Left cardiac atrium (tissue), 4 donors: ENCODE measurements at places on chromosomes 12 and 14. TPM values are rescaled to one million over a fixed set of nuclear protein-coding genes. Genes with fewer than 3 reads are reported as not detected.

Gene SDR9C7
- total RNA-seq = not detected

Gene LAG3
- 0.62 TPM for total RNA-seq

Gene LBHD2
- 0.47 TPM for total RNA-seq

Gene COX14
- total RNA-seq = 122 TPM

Gene TAS2R10
- 0.55 TPM for total RNA-seq

Gene AICDA
- total RNA-seq = 0.10 TPM

Gene PTPRB
- total RNA-seq = 50.4 TPM

Gene DPPA3
- not detected for total RNA-seq

Gene SLC41A2
- total RNA-seq = 12.0 TPM

Gene MYO1H
- 0.91 TPM for total RNA-seq

Gene UNC79
- 0.21 TPM for total RNA-seq

GRCh38 chr14:23559010-23559925 is 3.2 kb downstream of the THTPA start:
- peak; percentile 65 for DNase-seq

GRCh38 chr14:34981743-34982420 is 910 bp upstream of the SRP54 start:
- DNase-seq = no peak

GRCh38 chr12:91108196-91108755 is 3.0 kb downstream of the LUM start:
- no peak for DNase-seq

GRCh38 chr12:99914206-99914605 is 70.5 kb downstream of the ANKS1B start:
- no peak for DNase-seq

GRCh38 chr14:53032161-53032803 is 81.4 kb upstream of the FERMT2 start:
- DNase-seq = peak; percentile 33

DNA sequence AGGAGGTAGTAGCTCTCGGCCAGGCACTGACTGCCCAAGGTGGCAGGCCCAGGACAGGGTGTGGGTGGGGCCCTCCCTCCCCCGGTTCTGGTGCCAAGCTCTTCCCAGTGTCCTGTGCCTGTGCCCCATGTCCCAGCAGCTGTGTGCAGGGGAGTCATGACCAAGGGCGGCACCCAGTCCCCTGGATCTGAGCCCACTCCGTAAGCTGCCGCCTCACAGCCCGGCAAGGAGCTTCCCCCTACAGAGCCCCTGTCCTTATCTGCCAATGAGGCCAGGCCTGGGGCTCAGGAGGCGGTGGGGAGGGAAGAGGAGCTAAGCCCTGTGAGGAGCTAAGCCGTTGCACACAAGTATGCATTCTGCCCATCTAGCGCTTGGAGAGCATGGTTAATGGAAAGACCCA is 5.6 kb upstream of the C14orf180 start:
- peak; percentile 40 for DNase-seq

DNA sequence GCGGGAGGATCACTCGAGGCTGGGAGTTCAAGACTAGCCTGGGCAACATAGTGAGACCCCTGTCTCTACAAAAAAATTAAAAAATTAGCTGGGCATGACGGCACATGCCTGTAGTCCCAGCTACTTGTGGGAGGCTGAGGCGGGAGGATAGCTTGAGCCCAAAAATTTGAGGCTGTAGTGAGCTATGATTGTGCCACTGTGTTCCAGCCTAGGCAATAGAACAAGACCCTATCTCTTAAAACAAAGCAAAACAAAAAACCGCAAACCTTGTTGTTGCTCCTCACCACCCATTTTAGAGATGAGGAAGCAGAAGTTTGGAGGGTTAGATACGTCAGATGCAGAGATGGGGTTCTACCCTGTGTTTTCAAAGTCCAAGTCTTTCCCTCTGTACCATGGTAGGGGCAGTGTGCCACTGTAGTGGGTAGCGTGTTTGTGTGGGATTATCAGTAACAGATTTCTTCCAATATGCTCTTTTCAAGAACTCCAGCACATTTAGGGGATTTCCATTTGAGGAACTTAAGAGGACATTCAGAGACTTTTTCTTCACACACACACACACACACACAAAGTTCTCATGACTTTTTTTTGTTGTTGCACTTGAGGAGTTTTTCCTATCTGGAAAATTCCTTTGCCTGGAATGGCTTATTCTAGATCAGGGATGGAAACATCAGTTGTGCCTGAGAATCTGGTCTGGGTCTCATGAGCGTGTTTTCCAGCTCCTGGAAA is 186.5 kb downstream of the CHST11 start:
- no peak for DNase-seq

- no peak for DNase-seq
These were observed 627 bp downstream of the HOXC8 start for GRCh38 chr12:54009171-54010052.

DNA sequence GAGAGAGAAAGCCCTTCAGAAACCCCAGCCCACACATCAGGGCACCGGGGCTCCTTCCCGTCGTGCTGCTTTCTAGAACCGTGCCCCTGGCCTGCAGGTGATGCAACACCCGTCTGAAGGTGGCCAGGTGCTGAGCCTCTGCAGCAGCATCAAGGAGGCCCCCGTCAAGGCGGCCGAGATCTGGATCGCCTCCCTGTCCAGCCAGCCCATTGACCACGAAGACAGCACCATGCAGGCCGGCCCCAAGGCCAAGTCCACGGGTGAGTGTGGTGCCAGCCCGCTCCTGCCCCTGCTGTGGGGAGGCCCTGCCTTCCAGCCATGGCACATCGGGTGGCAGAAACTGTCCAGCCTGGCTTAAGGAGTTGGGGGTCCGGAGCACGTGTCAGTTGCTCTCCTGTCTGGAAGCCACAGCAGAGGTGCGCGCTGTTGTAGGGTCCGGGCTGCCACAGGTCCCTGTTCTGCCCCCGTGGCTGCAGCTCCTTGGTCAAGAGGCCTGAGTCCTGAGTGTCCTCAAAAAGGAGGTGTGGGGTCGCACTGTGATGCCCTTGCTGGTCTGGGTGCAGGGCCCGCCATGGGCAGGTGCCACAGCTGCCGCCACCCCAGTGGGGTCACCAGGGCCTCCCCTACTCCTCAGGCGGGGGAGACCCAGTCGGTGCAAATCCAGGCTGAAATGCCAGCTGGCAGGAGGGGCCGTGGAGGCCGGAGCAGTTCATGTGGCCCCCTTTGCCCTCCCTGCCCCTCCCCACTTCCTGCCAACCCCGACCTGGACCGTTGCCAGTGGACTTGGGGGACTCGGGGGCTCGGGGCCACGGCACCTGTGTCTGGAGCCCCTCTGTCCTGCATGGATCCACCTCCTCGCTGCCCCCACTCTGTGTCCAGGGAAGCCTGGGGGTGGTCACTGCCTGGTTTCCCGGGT is 31.0 kb upstream of the TEX22 start:
- peak; percentile 26 for DNase-seq

GRCh38 chr12:99059824-99060511 is 414.9 kb downstream of the APAF1 start:
- DNase-seq = peak; percentile 53

DNA sequence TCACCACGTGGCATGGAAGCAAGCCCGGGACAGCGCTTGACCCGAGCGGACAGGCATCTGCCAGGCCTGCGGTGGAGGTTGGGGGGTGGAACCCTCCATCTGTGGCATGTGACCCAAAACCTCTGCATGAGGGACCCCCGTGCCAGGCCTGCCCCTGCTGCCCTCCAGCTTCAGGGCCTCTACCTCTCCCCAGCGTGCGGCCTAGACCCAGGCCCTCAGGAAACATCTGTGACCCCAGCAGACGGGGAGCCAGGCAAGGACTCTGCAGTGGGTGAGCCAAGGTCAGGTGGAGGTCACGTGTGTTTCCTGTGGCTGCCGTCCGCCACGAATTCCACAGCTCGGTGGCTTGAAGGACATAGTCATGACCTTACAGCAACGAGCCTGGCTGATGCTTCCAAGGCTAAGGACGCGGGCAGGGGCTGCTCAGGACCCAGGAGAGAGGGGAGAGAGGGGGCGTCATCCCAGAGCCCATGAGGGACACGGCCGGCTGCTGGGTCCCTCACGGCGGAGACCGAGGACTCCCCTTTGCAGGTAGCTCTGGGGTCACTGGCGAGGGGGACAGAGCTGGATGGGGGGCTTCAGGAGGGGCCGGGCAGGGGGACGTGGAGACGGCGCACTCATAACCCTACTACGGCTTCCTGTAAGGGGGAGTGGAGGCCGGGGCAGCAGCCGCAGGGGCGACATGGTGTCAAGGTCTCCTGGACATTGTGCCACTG is 91.5 kb downstream of the GALNT9 start:
- DNase-seq = peak; percentile 17

DNA sequence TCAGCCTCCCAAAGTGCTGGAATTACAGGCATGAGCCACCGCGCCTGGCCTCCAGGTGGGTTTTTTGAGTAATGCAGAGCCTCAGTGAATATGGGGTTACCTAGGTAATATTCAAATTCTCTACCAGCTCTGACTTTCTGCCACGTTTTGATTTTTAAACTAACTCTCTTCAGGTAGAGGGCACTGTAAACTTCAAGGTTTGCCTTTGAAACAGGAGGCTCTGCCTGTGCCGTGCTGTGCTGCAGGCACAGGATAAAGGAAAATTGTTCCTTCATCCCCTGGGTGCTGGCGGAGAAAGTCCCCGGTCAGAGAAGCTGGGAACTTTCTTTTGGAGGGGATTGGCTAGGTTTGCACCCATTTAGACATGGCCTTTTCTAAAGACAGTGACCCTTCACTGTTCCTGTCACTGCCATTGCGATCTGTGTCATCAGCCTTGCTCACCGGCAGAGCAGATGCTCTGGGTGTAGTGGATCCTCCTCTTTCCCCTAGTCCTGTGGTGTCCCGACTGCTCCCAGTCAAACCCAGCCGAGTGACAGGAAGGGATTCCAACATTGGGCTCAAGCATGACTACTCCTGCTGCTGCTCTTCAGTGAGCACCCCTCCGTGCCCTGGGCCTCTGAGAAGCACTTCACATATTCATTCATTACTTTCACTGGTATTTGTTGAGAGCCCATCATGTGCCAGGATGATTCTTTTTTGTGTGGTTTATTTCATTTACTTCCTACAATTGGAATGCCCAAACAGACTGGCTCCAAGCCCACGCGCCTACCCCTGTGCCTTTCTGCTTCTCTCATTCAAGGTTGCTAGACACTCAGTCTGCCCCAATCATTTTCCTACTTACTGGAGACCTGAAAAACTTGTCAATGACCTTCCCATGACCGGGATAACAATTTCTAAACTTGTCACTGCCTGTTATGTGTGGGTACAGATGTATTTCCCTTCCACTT is 103.6 kb downstream of the TMEM30B start:
- DNase-seq = no peak

DNA sequence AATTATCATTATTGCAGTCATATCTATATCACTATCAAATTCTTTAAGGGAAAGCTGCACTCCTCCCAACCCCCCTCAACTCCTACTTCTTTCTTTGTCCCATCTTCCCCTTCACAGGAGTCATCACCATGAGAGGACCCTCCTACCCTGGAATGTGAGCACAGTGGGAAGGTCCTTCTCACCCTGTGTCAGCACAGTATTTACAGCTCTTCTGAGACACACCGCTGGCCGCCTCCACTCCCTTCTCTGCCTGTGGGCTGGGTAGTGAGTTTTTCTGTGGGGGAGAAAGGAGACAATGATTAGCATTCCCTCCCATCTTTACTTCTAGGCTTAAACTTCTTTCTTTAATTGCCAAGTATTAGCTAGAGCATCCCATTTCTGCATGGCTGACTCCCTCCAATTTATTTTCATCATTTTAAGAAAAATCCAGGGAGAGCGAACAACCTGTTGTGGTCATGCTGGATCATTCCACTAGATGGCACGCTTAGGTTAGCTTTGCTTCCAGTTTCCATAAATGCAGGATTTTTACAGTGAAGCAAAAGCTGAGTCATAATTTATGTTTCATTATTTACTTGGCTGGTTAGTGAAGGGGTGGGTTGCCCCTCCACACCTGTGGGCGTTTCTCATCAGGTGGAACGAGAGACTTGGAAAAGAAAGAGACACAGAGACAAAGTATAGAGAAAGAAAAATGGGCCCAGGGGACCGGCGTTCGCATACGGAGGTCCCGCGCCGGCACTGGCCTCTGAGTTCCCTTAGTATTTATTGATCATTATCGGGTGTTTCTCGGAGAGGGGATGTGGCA is 188.5 kb downstream of the ALX1 start:
- DNase-seq = peak; percentile 19

DNA sequence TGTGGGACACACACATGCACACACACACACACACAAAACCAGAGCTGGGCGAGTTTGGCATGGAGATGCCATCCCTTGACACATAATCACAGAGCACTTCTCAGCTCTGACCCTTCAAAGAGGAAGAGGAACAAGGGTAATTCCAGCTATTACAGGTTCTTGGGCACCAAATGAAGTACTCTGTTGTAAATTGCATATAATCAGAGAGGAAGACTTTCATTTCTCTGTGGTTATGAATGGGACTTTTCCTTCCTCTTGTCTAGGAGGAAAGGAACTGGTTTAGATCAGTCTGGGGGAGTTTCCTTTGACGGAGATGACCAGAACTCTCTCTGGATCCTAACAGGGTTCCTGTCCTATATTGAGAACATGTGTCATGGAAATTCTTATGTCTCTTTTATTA is 26.4 kb upstream of the FGF6 start:
- DNase-seq = no peak

GRCh38 chr12:9735601-9736000 is 2.7 kb upstream of the CLECL1 start:
- DNase-seq = no peak

GRCh38 chr12:12804011-12804410 is 9.1 kb upstream of the DDX47 start:
- DNase-seq = no peak

- DNase-seq = peak; percentile 5
These were observed 47.4 kb upstream of the C14orf180 start for GRCh38 chr14:104532191-104532555.

DNA sequence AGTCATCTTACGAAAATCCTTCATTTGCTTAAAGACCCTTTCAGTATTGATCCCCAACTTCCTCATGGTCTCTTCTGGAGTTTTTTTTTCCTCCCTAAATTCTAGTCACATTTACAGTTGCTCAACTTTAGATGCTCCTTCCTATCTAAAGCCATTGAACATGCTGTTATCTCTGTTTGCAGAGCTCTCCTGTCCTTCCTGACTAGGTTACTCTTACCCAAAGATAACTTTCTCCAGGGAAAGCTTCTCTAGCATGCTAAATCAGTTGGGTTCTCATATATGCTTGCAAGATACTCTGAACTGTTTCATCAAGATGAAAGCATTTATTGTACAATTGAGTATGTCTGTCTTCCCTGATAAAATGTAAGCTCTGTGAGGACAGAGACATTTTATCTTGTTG is 1.8 kb upstream of the RAB21 start:
- DNase-seq = no peak

- DNase-seq = peak; percentile 67
These were observed 55.3 kb downstream of the VCPKMT start for GRCh38 chr14:50060871-50061663.
